RPMI8226 (cell line): ENCODE measurements at places on chromosomes 3 and 15.

DNA sequence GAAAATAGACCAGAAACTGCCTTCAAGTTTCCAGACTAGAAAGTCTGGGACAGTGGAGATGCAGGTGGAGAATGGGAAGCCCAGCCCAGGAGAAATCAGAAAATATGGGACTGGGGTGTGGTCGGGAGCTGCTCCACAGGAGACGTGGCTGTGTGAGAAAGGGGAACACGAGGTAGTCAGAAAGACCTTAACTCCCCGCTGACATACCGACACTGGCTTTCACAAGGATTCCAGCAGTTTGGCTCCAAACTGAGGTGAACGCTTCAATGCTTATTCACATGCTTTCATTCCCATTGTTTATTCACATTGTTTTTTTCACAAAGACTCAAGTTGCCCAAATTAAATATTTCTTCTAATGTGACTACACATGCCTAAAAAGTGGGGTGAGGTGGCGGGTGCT lies 111.5 kb upstream of the SLCO3A1 start:
- DNase-seq = no peak

GRCh38 chr15:61315471-61315870 lies 86.4 kb upstream of the RORA start:
- DNase-seq = no peak

GRCh38 chr3:161689584-161690298 lies 193.1 kb downstream of the OTOL1 start:
- no peak for DNase-seq

DNA sequence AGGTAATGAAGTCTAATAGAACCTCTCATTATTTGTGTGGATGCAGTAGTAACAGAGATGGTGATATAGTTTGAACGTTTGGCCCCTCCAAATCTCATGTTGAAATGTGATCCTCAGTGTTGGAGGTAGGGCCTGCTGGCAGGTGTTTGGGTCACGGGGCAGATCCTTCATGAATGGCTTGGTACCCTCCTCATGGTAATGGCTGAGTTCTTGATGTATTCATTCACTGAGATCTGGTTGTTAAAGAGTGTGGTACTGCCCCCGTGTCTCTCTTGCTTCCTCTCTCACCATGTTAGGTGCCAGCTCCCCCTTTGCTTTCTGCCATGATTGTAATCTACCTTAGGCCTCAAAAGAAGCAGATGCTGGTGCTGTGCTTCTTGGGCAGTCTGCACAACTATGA lies 606.8 kb downstream of the UNC13C start:
- peak; percentile 30 for DNase-seq

DNA sequence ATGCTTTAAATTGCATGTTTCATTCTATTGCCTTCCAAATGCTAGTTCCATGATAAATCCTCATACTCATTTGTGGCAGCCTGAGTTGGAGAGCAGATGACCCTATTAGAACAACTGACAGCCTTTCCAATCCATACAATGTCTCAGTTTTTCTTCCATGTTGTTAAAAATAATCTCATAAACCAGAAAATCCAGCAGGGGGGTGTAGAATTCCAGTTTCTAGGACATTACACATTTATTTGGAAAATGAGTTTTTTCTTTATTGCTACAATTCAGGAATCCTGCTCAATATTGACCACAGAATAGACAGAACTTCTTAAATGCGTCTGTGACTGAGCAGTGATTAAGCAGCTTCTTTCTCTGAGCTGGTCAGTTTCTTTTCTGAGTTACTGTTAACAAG lies 174.2 kb upstream of the ATP10A start:
- DNase-seq = no peak

- peak; percentile 56 for DNase-seq
Measured at GRCh38 chr15:95024351-95024750, 793.0 kb downstream of the MCTP2 start.

DNA sequence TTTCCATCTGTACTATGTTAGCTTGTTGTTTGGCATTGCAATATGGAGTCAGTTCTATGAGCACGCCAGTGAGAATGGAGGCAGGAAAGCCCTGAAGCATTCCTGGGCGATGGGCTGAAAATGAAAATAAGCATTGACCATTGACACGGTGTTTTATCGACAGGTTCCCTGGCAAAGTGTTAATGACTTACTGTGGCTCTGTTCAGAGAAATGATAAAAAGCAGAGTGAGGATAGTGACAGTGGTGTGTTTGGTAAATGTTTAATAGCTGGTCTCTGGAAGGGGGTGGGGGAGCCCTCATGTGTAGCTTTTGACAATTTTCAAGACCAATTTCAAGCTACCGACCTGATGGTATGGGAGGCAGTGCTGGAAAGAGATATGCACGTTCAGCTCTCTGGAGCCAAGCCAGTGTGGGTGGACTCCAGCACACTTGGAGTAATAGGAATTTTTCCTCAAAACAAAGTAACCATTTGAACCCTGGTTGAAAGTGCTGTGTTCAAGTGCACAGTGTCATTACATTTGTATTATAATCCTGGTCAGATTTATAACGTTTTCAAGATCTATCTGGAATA lies 341.7 kb upstream of the ROBO2 start:
- no peak for DNase-seq

GRCh38 chr15:51580982-51581381 lies 41.6 kb downstream of the DMXL2 start:
- no peak for DNase-seq
